ENCODE measurements at places on chromosomes 2 and 18.

DNA sequence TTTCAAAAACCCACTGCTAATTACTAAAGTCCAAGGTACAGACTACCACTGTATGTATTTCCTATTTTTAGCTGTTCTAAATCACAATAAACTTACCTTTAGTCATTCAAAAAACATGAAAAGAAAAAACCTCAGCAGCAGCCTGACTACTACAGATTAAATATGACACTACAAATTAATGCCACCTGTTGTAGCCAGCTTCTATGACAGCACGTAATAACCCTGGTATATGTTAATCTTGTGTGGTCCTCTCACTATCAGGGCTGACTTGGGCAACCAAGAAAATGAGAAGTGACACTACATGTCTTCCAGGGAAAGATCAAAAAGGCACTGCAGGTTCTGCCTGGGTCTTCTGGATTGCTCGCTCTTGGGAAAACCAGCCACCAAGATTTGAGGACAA, 90.6 kb upstream of the FAM124B start:
- no peak for DNase-seq

DNA sequence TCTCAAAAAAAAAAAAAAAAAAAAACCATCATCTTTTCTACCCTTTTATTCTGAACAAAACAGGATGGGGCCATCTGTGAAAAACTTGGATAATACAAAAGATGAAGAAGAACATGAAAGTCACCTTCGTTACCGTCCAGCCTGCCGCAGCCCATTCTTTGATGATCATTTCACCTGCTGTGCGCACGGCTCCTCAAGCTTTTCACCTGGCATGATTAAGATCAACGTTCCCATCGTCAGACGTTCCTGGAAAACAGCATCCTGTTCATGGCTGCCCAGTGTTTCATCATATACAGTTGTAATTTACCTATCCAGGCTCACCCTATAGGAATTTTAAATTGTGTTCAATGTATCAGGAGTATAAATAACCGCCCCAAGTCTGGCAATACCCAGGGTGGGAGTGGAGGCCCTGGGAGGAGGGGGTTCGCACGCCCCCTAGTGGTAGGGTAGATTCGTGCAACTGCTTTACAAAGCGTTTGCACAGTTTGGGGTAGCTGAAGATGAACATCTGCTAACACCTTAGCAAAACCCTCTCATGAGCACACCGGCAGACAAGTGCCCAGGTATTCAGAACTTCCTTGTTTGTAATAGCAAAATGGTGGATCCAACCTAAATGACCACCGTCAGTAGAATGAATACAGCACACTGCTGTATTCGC, 49.0 kb upstream of the GLI2 start:
- no peak for DNase-seq

DNA sequence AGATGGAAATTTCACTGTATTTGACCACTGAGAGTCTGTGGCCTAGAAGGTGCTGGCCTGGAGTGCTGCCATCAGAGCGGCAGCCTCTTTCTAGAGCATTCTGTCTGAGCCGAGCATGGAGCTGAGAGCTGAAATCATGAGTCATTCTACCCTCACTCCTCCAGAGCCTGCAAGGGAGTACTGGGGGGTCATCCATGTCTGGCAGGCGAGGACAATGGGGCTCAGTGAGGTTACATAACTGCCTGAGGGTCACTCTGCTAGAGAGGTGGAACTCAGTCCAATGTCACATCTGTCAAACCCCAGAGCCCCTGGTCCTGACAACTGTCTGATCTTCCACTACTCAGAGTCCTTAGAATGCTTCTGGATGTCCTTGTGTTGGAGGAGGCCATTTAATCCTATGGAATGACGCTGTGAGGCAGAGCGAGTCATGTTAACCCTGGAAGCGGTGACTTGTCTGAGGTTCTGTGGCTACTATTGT, 65.3 kb downstream of the HAUS1 start:
- DNase-seq, result no peak

DNA sequence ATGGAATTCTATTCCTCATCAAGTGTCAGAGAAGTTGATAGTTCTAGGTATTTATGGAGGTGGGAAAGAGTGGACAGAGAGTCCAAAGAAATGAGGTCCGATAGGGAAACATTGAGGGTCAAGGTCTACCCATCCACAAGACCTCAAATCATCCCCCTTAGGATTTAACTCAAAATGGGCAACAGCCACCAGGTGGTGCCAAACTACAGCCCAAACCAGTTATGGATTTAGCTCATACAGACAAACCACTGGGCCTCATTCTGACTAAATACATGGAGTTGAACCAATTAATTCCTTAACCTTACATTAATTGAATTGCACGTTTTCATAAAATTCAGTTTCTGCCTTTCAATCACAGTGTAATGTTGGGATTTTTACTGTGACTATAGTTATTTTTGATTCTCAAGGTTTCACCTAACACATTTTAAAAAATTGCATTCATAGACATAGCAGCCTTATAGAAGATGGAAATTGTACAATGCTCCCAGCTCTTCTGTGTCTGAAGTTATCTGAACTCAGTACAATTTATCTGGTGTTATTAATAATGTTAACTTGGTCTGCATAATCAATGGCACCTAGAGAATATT, 98.2 kb upstream of the HNMT start:
- peak; percentile 53 for DNase-seq

- DNase-seq, result no peak
These were observed 110.7 kb upstream of the STPG4 start for GRCh38 chr2:47265751-47266231.

GRCh38 chr2:64394153-64394552, 59.8 kb upstream of the LGALSL start:
- no peak for DNase-seq

GRCh38 chr2:163505281-163505680, 230.5 kb downstream of the FIGN start:
- no peak for DNase-seq

GRCh38 chr2:98419977-98420725, 24.5 kb upstream of the INPP4A start:
- DNase-seq, result no peak

- no peak for DNase-seq
These were observed 9.4 kb downstream of the COA5 start for GRCh38 chr2:98598781-98599428.

DNA sequence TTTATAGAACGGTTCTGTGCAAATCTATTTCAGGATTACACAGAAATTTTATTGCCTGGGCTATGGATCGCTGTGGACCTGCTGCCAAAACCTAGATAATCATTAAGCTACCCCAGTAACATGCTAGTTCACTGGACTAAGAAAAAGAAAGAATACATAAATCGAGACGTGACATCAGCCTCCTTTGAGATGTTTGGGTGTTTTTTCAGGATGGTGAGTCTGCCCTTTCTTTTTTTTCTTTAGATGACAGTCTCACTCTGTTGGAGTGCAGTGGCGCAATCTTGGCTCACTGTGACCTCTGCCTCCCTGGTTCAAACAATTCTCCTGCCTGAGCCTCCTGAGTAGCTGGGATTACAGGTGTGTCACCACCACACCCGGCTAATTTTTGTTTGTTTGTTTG, 52.0 kb downstream of the FHOD3 start:
- no peak for DNase-seq

- no peak for DNase-seq
These were observed 532.9 kb upstream of the CRIM1 start for GRCh38 chr2:35822716-35823115.

Data from stimulated activated CD4-positive, alpha-beta T cell treated with anti-CD3 and anti-CD28 coated beads, Interleukin-4, amount 100 ng/mL, for 1 hour (primary cell).